ENCODE measurements at places on chromosomes 4 and X. TPM values are rescaled to one million over a fixed set of nuclear protein-coding genes. Genes with fewer than 3 reads are reported as not detected.

GRCh38 chr4:16869594-16870245 is 28.7 kb downstream of the LDB2 start:
- DNase-seq: no peak

GRCh38 chr4:120446051-120446567 is 379.5 kb upstream of the MAD2L1 start:
- DNase-seq: no peak

- no peak for DNase-seq
Observed at GRCh38 chr4:164488114-164488513, 265.8 kb upstream of the SMIM31 start.

- DNase-seq: no peak
Observed at GRCh38 chr4:15333692-15334633, 93.9 kb upstream of the C1QTNF7 start.

- DNase-seq: no peak
Observed at GRCh38 chr4:145723336-145723735, 43.4 kb downstream of the C4orf51 start.

The SMIM10L2A gene
- 2.0 TPM for total RNA-seq

The SLC6A14 gene
- not detected for total RNA-seq

Data from activated naive CD8-positive, alpha-beta T cell treated with anti-CD3 and anti-CD28 coated beads, Interleukin-2, amount 10 ng/mL, durations not matched to agents 7 days and 5 days (primary cell).